ENCODE measurements at places on chromosomes 4 and X.

DNA sequence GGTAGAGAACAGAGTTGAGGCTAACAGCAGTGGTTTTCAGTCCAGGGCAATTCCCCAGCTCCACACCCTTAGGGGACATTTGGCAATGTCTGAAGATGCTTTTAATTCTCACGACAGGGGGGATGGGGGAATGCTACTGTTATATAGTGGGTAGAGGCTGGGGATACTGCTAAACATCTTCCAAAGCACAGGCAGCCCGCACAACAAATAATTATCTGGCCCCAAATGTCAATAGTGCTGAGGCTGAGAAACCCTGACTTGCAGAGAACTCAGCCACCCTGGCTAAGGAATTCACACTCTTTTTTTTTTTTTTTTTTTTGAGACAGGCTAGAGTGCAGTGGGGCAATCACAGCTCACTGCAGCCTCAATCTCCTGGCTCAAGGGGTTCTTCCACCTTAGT lies 60.6 kb downstream of the POLR2B start:
- DNase-seq = no peak

GRCh38 chr4:16685536-16685935 lies 212.9 kb downstream of the LDB2 start:
- DNase-seq = no peak

DNA sequence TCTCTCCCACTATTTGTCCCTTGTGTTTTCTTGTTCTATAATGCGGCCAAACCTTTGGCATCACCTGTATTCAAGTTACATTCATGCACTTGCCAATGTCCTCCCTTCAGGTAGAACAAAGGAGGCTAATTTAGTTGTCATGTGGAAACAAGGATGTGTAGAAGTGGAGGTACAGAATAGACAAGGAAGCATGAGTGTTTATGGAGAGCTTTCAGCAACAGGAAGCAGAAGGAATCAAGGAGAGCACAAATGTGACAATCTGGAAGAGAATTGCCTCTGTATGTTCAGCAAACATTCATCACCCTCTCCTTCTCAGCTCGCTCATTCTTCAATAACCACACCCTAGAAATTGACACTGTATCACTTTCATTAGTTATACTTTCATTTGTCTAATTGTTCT lies 103.4 kb downstream of the SLC7A11 start:
- DNase-seq = no peak

- no peak for DNase-seq
These were observed 6.4 kb downstream of the TRIML1 start for GRCh38 chr4:188145601-188146000.

DNA sequence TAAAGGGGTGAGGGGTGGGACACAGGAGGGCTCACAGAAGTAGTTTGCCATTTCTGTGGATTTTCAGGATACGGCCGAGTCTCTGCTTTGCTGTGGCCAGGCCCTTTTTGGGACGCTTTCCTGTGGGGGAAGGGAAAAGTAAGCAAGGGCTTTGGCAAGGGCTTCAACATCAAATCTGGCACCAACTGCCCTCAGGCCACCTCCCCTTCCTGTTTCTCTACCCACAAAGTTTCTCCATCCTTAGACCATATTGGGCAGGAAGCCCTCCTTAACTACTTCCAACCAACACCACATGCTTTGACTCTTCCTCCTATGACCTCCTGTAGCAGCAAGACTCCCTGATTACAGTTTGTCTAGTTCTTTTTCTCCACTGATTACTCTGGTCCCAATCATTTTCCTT lies 105.1 kb downstream of the PHF8 start:
- peak; percentile 0 for DNase-seq

- no peak for DNase-seq
These were observed 1153.4 kb upstream of the AGA start for GRCh38 chr4:178595500-178596138.

- DNase-seq = no peak
These were observed 311.7 kb downstream of the NLGN4X start for GRCh38 chrX:5916945-5917344.

GRCh38 chr4:24769571-24769970 lies 25.8 kb upstream of the SOD3 start:
- DNase-seq = no peak

GRCh38 chrX:9117851-9118250 lies 83.9 kb upstream of the FAM9B start:
- no peak for DNase-seq

GRCh38 chrX:140589657-140590056 lies 84.8 kb upstream of the SOX3 start:
- DNase-seq = no peak

DNA sequence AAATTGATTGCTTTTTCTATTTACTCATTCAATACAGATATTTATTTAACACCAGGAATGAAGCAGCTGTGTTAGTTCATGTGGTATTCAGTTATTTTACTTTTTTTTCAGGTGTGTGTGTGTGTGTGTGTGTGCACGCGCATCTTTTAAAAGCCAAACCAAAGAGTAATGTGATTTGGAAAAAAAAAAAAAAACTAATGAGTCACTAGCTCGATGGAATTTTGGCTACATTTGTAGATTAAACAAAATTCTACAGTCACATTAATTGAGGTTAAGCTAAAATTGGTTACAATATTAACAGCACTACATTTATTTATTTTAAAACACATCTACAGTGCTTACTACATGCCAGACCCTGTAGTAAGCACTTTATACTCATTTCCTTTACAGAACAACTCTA lies 66.8 kb downstream of the HHIP start:
- DNase-seq = no peak

DNA sequence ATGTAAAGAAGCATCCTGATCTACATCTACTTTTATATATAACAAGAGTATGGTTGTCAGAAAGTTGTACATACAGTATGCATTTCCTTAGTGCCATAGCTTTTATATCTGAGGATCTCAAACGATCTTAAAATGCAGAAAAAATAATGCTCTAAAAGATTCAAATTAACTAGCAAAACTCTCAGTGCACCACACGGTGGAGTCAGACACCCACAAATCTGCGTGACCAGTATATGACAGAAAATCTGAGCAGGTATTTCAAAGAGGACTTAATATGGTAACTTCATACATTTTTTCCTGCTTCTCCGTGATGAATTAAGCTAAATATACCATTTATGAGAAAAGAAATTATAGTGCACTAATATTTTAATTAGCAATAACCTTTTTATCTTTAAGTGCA lies 803.0 kb downstream of the DMD start:
- DNase-seq = peak; percentile 12

- no peak for DNase-seq
These were observed 32.1 kb upstream of the PAQR3 start for GRCh38 chr4:78971326-78971725.

- DNase-seq = peak; percentile 31
These were observed 8.6 kb downstream of the NOP14 start for GRCh38 chr4:2954358-2955185.

- no peak for DNase-seq
These were observed 165.8 kb upstream of the CYSLTR1 start for GRCh38 chrX:78493180-78493579.

GRCh38 chrX:115602729-115603389 lies 41.9 kb downstream of the PLS3 start:
- peak; percentile 18 for DNase-seq

DNA sequence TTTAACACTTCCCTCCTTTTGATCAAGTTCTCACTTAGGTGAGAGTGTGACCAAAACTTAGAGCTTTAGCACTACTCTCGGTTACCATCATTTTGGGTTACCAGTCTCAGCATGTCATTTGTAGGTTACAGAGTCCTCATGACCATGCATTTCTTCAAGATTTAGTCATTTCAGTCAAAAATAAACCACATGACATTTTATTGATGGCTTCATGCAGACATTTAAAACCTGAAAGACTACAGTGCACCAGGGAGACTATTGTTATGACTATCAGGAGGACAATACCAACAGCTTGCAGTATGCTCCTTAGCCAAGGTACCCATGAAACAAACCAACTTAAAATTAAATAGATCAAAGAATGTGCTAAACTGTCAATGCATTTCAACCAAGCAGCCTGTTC lies 498.1 kb upstream of the FSTL5 start:
- DNase-seq = no peak

GRCh38 chrX:69988955-69989394 lies 60.8 kb downstream of the AWAT2 start:
- DNase-seq = no peak

DNA sequence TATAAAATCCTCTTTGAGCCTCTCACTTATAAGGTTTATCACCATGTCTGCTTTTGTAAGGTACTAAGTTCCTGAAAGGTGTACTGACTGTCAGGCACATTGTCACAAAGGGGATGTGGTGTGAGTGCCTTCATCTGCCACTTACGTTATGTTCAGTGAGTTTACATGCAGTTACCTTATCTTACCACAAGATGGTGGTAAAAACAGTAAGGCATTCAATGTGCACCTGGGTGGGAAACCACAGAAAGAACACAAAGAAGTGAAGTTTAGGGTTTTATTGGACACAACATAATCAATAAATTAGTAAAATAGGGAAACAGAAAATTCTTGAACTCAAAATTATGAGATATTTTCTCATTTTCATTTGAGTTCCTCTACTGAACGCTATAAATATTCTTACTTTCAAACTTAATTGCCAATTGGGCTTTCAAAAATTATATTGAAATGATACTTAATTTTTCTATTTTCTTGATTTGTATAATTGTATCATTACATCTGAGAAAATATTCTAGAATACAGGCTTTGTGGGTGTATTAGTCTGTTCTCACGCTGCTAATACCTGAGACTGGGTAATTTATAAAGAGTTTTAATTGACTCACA lies 650.8 kb downstream of the PCDH7 start:
- peak; percentile 23 for DNase-seq

DNA sequence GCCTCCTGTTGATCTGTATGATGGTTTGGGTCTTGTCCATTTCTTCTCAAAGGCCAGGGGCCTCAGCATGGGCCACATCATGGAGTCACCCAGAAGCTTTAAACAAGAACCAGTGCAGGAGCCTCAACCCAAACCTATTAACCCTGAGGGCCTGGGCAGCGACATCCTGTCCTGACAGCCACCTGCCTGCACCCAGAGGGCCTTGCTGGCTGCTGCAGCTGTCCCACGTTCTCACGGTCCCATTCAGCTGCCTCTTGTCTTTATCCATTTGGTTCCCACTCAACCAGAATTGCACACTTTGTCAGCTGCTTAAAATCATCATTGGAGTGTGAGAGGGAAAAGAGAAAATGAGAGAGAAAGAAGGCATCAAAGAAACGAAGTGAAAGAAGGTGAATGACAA lies 21.6 kb downstream of the C4orf50 start:
- no peak for DNase-seq

- DNase-seq = no peak
These were observed 2.7 kb downstream of the PCDH10 start for GRCh38 chr4:133151691-133152329.

- DNase-seq = no peak
These were observed 86.2 kb upstream of the KIT start for GRCh38 chr4:54571293-54572151.

GRCh38 chr4:1927675-1928074 lies 56.5 kb downstream of the NSD2 start:
- DNase-seq = no peak

DNA sequence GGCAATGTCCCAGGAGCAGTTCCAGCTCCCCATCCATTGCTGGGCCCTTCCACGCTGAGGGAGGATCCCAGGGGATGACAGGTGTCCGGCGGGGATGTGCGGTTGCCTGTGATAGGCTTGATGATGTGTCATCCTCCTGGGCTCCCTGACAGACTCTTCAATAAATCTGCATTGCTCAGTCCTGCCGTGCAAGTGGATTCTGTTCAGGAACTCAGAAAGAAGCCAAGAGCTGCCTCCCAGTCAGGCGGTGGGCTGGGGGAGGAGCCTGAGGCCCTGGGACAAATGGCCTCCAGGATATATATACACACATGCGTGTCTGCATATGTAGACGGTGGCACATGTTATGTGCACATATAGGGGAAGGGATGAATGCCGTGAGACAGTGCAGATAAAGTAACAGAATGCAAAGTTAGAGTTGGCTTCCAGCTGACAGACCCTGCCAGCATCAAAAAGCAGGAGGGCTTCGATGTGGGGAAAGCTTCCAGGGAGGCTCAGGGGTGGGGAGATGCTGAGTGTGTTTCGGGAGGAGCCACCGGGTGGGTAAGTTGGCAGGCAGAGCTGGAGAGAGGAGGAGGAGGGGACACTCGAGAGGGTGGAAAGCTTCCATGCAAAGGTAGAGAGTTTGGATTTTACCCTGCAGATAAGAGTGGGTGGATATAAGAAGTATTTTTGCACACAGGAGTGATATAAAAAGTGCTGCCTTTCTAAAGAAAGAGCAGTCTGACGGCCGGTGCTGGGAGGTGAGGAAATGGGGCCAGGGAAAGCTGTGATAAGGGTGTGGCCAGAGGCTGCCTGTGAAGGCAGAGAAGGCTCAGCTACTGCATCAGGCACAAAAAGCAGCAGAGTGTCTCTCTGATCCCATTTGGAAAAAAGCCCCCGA lies 28.5 kb upstream of the CRMP1 start:
- DNase-seq = no peak

DNA sequence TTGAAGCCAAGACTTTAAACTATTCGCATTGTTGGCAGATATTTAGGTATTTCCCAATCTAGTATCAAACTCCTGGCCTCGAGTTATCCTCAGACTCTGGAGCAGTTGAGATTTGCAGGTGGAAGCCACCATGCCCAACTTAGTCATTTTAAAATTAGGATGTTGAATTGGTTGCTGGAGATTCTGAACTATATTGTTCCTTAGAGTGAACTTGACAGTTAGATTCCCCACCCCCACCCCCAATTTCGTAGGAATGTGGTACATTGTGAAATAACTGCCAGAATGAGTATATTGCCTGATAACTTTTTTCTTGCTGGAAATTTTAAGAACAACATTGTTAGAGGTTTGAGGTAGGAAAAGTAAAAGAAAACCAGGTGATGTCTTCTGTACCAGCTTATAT lies 2.3 kb downstream of the NOCT start:
- DNase-seq = no peak

DNA sequence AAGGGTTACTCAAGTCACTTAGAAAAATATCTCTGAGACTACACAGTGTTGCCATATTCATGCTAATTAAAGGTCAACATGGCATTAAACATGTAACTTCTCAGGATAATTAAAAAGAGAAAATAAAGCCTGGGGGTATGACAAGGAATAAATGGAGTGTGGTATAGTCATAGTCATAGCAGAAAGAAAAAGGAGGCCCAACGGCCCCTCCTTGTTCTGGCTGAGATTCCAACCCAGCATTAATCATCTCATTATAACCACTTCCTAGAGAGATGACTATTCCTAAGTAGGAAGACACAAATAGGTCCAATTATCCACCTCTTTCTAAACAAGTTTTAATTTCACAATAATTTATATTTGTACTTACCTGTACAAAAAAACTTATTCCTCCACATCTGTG lies 778.4 kb upstream of the AADAT start:
- DNase-seq = no peak
